ENCODE measurements at places on chromosomes 3 and 15.

DNA sequence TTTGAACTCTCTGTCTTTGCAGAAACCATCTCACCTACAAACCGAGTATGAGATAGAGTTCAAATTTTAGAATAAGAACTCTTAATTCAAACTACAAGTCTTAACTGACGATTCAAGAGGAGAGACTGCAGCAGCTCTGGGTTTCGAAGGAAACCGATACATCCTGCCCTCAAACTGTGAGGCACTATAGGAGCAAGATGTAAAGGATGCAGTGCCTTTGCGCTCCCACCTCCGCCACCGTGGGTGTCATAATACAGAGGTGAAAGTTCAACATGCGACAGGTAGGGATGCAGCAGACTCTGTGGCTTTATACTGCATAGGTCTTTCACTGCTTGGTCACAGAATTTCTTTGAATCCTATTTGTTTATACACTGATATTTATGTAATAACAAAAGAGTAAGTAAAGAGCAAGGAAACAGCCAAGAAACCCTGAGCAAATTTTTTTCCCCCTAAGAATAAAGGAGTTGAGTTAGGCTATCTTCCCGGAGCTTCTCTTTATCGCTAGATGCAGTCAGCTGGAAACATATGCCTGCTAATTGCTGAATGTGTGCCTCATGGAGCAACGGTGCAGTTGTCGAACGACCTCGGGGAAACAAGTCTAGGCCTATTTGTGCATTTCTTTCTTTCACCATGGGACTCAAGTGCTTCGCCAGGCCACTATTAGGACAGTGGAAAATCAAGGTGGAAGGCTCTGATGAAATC lies 1097.6 kb upstream of the CFAP20DC start:
- DNase-seq, result no peak

GRCh38 chr3:187186801-187187421 lies 10.4 kb upstream of the RTP1 start:
- peak; percentile 45 for DNase-seq

- no peak for DNase-seq
Observed at GRCh38 chr15:81751816-81752545, 293.8 kb downstream of the MEX3B start.

DNA sequence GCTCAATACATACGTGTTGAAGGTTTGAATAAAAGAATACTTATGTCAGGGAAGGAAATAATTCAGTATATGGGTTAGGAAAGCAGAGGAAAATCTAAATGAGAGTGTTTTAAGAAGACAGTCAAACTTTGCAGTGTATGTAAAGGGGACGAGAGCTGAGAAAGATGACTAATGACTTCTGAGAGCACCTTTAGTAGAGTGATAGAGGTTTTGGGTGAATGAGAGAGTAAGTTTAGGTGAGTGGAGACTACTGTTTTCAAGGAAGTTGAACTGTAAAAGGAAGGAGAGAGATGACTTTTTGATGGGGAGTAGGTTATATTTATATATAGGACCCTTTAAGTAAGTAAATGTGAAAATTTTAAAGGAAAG lies 9.4 kb downstream of the TBC1D23 start:
- DNase-seq, result no peak

DNA sequence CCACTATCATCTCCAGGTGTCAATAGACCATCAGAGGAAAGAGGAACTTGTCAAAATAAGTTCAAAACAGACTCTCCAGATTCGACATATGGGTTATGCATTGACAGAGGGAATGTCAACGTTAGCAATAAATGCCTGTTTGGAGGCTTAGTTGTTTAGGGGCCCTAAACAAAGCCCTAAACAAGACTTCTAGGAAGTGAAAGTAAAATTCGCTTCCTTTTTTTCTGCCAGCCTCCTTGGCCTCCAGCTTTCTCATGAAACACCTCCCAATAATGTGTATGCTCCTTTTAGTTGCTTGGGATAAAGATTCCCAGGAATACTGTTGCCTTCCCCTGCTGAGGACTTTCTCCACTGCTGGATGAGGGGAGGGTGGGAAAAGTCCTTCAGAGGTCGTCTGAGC lies 70.9 kb upstream of the ARNT2 start:
- no peak for DNase-seq

DNA sequence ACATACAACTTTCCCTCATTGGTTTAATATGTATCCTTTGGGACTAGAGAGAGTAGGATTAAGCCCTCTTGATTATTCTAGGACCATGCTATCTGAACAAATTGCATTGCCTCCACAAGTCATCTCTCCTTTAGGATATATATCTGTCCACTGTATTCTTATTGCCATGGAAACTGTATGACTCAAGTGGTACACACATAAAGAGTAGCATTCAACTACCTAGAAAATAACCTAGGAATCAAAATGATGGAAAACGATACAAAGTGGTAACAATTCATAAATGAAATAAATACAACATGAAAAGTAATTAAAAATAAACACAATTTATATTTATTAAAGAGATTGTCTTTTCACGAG lies 212.1 kb upstream of the P2RY1 start:
- DNase-seq, result no peak

DNA sequence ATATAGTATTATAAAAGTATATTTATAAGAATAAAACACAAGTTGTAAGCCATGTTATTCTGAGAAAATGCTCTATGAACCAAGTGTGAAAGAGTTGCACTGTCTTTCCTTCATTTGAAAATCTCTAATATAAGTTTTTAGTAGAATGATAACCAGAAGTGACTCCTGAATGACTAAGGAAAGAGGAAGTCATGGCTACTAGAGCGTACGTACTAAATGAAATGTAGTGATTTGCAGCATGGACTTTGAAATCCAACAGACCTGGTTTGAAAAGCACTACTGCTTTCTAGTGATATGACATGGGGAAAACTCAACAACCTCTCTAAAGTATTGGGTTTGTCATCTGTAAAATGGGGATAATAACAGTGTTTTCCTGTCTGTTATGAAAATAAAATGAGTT lies 10.3 kb upstream of the DNAJC13 start:
- DNase-seq, result no peak

DNA sequence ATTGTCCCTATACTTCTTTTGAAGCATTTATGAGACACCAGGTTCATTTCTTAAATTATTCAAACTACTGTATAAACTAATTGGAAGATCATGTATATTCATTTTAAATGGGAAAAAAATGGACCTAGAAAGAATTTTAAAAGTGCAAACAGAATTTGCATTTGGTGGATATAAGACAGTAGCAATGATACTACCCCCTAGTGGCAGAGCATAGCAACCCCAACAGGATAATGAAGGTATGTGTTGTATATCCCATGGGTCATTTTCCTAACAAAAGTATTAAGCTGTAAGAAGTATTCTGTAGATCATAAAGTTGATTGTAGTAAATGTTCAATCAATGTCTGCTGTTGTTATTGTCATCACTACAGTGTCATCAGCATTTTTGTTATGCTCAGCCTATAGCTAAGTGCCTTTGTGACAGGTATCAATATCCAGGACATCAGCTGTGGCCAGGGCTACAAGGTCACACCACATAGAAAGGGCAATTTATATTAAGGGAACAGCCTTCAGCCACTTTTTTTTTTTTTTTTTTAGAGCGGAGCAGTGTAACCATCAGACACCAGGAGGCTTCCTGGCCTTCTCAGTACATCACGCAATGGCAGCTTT lies 175.8 kb downstream of the FOXB1 start:
- no peak for DNase-seq
